H9 (cell line): ENCODE measurements at places on chromosomes 7 and 10.

- no peak for DNase-seq
Measured at GRCh38 chr10:59002011-59002410, 174.4 kb upstream of the PHYHIPL start.

GRCh38 chr7:44533301-44534055 lies 7.7 kb downstream of the NPC1L1 start:
- DNase-seq: no peak

GRCh38 chr10:24518981-24519597 lies 204.6 kb downstream of the ARHGAP21 start:
- peak; percentile 65 for DNase-seq

GRCh38 chr10:82440775-82441174 lies 565.8 kb downstream of the NRG3 start:
- DNase-seq: no peak

GRCh38 chr10:48288661-48289060 lies 14.2 kb upstream of the FRMPD2 start:
- DNase-seq: no peak

DNA sequence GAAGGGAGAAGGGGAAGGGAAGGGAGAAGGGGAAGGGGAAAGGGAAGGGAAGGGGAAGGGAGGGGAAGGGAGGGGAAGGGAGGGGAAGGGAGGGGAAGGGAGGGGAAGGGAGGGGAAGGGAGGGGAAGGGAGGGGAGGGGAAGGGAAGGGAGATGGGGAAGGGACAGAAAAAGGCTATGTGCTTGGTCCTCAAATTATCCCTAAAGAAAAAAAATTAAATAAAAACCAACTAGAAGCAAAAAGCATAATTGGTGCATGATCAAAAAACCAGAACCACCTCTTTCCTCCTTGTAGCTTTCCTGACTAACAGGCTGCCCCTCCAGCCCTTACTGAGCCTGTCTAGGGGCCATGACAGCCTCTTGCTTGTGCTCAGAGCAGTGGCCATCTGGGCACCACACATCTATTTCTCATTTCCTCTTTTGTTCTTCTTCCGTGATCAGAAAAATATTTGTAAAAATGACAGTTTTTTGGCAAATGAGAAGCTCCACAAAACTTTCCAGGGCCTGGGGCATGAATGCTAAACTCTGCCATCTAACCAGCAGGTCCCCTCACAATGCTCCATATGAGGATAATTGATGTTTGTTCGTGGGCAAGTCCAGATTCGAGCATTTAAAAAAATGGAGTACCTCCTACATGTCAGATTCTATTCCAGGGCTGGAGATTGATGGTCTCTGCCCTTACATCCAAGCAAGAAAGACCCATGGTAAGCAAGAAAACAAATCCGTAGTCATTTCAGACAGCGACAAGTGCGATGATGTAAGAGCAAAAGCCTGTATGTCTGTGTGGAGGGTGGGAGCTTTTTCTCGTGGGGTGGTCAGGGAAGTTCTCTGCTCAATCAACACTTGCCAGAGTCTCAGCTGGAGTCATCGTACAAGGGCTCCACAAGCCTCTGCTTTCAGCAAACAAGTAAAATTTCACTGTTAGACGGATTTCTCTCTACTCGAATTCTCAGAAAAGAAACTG lies 320.9 kb downstream of the WDR11 start:
- no peak for DNase-seq

- peak; percentile 16 for DNase-seq
Measured at GRCh38 chr10:68594405-68594804, 34.3 kb downstream of the TET1 start.

DNA sequence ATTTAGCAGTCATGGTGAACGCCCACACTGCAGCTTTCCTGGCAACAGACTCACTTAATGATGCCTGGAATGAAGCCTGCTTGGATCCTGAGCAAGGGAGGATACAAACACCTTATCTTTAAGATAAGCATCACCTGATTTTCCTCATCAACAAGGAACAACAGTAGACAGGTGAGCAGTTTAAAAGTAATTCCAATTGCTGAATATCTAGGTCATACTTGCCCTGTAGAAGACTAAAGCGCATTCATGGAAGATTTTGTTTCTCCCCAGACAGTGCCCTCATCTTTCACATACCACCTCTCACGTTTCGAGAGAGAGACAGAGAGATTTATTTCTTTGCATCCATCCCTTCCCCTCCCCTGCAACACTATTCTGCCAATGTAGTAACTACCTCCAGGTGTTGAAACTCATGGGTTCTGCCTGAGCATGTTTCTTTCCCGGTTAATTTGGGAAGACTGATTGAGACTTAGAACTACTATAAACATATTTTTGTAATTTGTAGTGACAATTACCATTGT lies 660.7 kb downstream of the PARD3 start:
- DNase-seq: no peak

GRCh38 chr7:140267381-140268226 lies 90.8 kb upstream of the KDM7A start:
- DNase-seq: no peak

DNA sequence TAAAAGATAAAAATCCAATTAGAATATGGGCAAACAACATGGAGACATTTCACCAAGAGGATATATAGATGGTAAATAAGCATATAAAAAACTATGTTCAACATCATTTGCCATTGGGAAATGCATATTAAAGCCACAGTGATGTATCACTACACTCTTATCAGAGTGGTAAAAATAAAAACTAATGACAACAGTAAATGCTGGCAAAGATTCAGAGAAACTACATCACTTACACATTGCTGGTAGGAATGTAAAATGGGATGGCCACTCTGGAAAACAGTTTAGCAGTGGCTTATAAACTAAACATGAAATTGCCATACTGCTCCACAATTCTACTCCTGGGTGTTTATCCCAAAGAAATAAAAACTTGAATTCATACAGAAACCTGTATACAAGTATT lies 59.2 kb downstream of the CROT start:
- DNase-seq: no peak

DNA sequence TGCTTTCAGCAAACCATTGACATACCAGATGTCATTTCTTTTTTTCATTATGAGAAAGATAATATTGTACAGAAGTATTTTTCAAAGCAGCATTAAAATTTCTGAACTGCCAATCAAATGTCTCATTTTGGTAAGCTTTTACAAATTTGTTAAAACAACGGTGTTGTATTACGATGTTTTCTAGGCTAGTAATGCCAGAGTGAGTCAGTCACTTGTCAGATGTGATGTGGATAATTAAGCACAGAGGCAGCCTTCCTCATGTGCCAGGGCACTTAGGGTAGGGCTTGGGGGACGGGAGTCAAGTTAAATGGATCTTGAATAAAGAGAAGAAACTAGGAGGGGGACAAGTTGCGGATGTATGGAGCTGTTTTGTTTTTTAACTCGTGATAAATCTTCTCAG lies 10.1 kb downstream of the PSTK start:
- DNase-seq: no peak
